Caki2 (cell line): ENCODE measurements at places on chromosomes 4 and X.
A peak's percentile ranks its signal among the peaks of the same experiment; 100 is the strongest.

DNA sequence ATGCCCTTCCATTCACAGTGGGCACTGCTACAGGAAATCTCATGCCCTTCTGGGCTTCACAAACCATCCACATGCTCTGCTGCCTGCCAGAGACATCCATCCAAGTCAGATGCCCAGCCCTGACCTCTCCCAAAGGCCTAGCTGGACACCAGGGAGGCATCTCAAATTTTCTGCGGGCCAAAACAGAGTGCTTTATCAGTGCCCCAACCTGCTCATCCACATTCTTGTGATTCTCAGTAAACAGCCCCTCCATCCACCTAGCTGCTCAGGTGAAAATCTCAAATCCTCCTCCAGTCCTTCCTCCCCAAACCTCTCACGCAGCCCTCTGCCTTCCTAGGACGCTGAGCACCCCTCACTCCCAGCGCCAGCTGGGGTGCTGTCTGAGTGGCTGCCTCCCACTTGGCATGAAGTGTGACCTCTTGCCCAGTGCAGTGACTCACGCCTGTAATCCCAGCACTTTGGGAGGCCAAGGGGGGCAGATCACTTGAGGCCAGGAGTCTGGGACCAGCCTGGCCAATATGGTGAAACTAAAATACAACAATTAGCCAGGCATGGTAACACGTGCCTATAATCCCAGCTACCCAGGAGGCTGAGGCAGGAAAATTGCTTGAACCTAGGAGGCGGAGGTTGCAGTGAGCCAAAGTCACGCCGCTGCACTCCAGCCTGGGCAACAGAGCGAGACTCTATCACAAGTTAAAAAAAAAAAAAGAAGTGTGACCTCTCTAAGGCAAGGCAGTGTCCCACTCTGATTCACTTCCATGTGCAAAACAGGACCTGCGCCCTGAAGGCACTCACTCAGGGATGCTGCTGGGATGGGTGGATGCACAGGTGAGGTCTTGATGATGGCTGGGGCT lies 1.7 kb upstream of the AFAP1 start:
- peak; percentile 68 for DNase-seq

DNA sequence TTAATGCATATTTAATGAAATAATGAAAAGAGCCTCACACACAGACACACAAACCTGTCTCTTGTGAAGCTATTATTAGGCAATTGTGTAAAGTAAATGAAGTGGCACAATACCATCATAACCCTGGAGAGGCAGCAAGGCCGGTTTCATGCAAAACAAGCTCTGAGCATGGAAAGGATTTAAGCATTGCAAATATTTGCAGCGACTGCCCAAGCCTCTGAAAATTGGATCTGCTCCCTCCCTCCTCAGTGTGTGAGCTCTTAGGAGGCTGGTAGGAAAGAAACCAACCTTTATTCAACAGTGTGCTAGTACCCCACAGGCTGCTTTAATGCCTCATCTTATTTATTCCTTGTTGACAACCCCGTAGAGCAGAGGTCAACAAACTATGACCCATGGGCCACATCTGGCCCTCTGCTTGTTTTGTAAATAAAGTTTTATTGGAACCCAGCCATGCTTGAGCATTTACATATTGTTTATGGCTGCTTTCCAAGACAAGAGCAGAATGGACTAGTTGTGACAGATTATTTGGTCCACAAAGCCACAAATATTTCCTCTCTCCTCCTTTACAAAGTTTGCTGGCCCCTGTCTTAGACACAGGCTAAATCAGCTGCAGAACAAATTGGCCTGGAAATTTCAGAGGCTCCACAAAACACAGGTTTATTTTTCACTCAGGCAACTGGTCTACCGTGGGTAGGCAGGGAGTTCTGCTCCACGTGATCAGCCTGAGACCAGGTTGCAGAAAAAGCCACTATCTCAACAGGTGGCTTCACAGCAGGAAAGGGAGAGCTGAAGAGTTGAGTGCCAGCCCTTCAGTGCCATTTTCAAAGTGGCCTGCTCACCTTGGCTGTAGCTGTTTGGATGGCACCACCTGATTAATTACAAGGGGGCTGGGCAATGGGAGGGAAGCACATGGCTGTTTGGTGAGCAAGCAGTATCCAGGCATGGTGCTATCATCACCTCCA lies 16.8 kb downstream of the RS1 start:
- DNase-seq = no peak

- no peak for DNase-seq
Measured at GRCh38 chr4:56701161-56701480, 20.0 kb upstream of the HOPX start.

DNA sequence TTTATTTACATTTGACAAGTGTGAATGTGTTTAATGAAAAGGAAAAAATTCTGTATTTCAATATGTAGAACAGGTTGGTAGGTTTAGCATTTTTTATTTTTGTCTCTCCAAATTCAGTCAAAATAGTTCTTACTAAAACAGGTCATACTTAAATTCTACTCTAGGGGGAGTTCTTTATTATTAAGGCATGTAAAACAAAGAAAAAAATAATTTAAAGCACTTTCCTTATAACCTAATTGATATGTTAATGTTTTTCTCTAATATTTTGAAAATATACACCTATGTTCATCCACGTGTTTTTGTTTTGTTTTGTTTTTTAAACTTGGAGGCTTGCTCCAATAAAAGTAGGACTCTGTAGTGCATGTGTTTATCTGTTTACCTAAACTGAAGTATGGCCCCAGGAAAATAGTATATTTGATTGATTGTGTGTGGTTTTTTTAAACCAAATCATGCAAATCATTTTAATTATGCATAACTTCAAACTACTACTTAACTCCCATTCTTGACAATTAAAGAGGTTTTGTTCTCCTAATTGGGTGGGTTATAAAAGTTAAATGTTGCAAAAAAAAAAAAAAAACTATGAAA lies 562.7 kb downstream of the RPA4 start:
- DNase-seq = no peak

DNA sequence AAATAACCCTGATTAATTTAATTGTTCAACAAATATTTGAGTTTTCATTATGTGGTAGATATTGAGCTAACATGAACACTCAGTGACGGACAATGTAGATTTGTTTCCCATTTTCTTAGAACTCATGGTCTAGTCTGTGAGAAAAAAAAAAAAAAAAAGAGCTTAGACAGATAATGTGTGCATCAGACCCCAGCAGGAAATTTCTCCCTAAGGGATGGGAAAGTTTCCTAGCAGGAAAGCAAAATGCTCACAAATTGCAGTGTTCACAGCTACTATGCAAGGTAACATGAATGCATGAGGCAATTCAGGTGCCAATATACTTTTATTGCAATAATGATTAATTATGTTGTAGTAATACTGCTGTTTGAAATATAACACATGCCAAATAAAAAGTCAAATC lies 843.2 kb upstream of the SLIT2 start:
- no peak for DNase-seq

- no peak for DNase-seq
Measured at GRCh38 chrX:41670112-41670511, 18.7 kb upstream of the GPR34 start.

DNA sequence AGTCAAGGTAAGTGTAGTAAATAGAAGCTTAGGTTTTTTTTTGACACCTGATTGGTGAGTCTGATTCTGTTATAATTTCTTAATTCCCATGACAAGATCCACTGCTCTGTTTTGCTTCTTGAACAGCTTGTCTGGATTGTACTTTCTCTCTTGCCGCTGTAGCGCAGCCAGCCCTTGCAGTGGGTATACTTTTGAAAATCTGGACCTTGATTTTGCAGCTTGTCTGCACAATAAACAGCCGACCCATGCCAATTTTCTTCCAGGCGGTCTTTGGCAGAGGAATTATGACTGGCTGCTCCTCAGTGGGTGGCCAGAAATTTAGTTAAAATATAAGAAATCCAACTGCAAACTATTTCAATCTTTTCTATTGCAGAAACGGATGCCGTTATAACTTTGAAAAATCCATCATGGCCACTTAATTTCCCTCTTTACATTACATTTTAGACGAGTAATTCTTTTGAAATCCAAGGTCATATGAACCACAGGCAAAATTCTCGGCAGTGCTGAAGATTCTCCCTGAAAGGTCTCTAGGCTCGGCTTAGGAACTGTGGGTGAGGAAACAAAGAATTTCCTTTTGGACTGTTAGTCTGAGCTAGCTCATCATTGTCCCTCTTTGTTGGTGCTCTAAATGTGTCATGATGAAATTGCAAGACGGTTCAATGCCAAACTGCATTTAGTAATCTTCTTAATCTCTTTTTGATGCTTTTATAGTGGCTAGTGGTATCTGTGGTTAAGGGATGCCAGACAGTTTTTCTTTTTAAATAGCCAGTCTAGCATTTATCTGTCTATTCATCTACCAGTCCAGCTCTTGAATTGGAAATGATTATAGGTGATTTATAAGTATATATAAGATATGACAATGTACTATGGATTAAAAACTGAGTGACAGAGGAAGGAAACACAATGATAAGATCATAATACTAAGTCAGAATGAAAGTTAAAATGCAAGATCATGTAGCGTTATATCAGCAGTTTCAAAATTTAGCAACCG lies 31.5 kb upstream of the PTTG2 start:
- DNase-seq = no peak

GRCh38 chr4:105280338-105281123 lies 133.9 kb downstream of the TET2 start:
- no peak for DNase-seq

DNA sequence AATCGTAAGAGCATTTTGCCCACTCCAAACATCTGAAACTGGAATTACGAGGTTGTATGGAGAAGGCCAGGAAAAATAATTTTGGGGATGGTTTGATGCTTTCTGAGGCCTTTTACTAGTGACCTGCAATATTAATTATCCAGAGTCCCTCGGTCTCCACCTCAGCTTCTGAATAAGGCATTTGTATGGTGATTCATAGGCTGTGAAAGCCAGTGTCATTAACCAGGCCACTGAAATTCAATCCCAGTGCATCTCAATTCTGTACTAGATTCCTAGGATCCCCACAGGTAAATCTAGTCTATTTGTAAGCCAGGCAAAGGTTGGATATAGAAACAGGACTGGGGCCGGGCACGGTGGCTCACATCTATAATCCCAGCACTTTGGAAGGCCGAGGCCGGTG lies 135.4 kb upstream of the RBPJ start:
- no peak for DNase-seq

DNA sequence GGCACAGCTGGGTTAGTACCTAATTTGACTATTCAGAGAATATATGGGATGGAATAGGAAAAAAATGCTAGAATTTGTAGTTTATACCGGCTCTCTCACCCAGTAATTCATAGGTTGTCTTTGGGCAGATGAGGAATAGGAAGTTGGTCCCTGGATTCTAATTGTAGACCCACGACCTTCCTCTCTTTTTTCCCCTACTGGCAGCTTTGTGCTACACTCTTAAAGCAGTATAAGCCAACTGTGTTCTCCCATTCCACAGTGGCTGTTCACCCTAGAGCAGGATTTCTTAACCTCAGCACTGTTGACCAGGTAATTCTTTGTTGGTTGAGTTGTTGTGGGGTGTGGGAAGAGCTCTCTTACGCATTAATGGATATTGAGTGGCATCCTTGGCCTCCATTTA lies 92.9 kb downstream of the FNIP2 start:
- DNase-seq = no peak

DNA sequence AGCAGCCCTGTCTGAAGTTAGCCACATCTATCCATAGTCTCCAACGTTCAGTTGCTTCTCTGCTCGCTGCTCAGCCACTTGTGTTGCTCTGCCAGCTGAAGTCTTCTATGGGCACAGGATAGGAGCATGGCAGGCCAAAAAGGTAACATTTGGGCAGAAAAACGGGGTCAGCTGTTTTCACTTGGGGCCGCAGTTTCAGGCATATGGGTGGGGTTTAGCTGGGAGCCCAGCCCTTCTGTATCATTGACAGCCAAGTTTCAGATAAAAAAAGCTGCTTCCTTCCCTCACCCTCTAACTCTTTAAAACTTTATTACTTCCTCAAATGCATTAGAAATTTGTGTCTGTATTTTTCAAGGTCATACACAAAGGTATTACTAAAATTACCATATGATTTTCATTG lies 18.4 kb upstream of the MANBA start:
- no peak for DNase-seq

DNA sequence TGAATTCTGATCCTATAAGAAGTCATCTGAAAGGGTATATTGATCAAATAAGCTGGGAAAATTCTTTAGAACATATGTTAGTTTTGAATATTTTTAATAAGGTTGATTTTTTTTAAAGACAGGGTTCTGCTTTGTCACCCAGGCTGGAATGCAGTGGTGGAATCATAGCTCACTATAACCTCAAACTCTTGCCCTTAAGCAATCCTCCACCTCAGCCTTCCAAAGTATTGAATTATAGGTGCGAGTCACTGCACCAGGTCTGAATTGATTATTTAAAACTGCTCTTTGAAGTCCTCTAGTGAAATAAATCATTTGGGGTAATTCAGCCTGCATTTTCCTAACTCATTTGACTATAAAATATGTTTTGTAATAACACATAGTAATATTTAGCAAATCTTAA lies 812.3 kb downstream of the PDHA2 start:
- DNase-seq = no peak
